Stimulated activated CD4-positive, alpha-beta T cell treated with anti-CD3 and anti-CD28 coated beads, Interleukin-12 subunit alpha, Interleukin-12 subunit beta, amount 100 ng/mL, for 48 hours (primary cell): ENCODE measurements at places on chromosomes 16 and 17.

DNA sequence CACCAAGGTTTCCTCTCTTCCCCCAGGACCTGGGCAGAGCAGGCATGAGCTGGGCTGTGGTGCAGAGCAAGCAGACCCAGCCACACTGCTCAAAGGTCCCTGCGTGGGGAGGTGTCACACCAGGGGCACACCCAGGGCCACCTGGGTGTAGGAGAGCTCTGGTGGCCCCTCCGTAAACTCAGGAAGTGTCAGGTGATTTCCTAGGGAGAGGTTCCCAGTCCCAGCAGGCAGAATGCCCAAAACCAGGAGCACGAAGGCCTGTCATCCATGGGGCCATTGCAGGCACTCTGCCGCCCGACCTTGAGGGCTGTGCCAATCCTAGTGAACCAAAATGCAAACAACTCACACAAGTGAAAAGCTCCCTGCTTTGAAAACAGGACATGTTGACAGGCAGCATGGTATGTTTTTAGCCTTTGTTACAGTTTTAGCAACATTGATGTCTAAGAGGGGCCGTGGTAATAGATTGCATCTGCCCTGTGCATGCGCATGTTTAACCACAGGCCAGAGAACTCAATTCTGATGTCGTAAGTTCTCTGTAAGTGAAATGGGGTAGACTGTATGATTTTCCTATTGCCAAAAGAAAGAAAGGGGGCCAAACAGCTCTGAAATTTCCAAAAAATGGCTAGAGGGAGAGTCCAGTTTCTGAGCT lies 21.3 kb downstream of the CIBAR2 start:
- DNase-seq: no peak

- DNase-seq: no peak
These were observed 16.0 kb downstream of the KCTD5 start for GRCh38 chr16:2698103-2698870.

DNA sequence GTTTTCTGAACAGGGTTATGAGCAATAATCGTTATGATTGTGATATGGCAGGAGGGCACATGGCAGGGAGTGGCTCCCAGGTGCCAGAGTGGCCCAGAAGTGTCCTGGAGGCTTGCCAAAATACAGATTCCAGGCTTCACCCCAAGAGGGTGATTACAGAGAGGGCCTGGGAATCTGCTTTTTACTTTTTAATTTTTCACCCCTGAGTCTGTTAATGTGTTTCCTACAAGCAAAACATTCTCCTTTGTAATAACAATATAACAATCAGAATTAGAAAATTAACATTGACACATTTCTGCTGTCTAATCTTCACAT lies 212.4 kb downstream of the SNX29 start:
- no peak for DNase-seq

DNA sequence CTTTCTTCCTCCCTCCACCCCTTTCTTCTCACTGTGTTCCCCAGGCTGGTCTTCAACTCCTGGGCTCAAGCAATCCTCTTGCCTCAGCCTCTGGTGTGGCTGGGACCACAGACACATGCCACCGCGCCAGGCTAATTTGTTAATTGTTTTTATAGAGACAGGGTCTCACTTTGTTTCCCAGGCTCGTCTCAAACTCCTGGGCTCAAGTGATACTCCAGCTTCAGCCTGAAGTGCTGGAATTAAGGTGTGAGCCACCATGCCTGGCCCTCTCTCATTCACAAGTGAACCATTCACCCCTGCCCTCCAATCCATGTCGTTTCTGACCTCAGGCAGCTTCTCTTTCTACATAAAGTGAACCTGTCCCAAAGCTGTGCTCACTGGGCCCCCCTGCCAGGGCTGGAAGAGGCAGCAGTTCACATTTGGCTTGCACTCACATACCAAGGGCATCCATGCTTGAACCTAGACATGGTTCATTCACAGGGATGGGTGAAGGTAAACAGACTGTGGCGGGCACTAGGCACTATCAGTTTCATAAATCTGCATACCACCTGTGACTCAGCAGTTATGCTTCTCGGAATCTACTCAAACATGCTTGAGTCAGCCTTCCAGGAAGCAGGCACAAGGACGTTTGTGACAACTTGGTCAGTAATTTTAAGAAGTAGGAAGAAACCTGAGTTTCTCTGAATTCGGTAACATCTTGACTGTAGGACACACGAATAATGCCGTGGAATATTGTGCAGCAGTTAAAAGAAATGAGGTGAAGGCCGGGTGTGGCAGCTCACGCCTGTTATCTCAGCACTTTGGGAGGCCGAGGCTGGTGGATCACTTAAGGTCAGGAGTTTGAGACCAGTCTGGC lies 6.0 kb upstream of the RNF213 start:
- peak; percentile 79 for DNase-seq

GRCh38 chr17:39634384-39634871 lies 2.5 kb upstream of the STARD3 start:
- peak; percentile 44 for DNase-seq

DNA sequence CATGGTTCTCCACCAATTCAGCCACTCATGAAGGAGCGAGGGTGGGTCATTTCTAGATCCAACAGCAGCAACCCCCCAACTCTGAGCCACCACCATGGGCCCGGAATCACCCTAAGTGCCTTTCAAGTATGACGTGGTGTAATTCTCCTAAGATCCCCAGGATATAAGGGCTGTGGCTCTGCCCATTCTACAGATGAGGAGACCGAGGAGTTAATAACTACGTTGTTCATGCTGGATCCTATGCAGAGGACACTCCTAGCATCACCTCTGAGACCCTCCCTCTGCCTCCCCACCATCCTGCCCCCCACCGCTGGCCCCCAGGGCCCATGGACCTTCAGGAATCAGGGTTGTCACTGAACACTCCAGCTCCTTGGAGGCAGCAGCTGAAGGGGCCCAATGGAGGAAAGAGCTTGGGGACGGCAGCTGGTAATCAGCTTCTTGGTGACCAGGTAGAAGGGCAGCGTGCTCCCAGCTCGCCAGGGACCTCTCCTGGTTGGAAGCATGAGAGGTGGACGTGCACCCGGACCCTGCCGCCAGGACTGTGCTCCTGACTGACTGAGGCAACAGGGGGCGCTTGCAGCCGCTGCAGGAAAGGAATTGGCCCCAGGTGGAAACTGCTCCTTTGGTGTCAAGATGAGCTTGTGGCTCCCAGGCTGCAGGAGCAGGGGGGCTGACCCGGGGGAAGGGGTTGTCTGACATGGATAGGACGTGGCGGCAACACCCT lies 28.2 kb upstream of the CACNG1 start:
- DNase-seq: no peak

DNA sequence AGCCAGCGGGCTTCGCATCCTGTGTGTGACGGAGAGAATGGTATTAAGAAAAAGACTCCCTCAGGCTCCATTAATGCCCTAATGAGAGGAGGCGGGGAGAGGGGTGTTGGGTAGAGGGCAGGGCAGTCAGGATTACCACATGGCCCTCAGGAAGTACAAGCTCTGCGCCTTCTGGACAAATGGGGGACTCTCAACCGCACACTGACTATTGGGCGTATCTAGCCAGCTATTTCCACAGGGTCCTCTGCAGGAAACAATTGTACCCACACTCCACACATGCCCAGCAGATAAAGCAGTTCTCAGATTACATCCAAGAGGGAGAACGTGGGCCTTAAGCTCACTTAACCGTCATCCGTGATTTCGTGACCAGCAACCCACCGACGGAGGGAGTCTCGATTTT lies 14.7 kb downstream of the NXN start:
- DNase-seq: no peak

DNA sequence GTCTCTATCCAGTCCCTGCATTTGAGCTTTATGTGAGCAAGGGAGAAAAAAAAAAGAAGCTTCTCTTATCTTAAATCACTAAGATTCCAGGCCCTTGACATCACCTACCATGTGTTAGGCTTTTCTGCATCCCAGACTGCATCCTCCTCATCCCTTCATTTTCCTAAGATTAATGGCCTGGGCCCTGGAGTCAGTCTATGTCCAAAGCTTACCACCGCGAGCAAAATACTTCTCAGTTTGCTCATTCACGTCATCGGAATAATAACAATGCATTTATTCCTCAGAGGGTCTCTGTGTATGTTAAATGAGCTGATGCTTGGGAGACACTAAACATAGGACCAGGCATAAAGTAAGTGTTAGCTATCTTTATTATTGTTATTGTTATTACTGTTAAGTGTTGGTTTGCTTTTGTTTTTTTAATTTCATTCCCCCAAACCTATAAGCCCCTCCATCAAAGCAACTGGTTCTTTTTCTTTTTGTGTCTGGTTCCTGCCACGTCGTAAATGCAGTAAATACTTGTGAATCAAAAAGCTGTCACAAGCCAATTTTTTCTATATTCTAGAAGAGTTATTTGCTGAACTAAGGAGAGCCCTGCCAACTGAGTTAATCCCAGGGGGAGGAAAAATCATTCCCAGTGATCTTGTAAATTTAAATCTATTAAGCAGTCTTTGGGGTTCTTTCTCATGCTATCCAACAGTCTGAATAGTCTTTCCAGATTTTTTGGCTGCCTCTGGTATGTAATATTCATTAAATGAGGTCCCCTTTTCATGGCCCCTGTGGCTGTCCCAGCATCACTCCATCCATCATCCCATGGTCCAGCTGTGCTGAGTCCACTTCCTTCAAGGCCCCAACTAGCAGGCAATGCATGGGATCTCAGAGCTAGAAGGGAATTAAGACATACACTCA lies 46.5 kb downstream of the VAT1L start:
- no peak for DNase-seq

GRCh38 chr16:57186872-57187854 lies 1.0 kb downstream of the RSPRY1 start:
- no peak for DNase-seq

- no peak for DNase-seq
These were observed 596.6 kb upstream of the CDH5 start for GRCh38 chr16:65769776-65770438.

- no peak for DNase-seq
These were observed 476.9 kb upstream of the CDH5 start for GRCh38 chr16:65889533-65889966.

DNA sequence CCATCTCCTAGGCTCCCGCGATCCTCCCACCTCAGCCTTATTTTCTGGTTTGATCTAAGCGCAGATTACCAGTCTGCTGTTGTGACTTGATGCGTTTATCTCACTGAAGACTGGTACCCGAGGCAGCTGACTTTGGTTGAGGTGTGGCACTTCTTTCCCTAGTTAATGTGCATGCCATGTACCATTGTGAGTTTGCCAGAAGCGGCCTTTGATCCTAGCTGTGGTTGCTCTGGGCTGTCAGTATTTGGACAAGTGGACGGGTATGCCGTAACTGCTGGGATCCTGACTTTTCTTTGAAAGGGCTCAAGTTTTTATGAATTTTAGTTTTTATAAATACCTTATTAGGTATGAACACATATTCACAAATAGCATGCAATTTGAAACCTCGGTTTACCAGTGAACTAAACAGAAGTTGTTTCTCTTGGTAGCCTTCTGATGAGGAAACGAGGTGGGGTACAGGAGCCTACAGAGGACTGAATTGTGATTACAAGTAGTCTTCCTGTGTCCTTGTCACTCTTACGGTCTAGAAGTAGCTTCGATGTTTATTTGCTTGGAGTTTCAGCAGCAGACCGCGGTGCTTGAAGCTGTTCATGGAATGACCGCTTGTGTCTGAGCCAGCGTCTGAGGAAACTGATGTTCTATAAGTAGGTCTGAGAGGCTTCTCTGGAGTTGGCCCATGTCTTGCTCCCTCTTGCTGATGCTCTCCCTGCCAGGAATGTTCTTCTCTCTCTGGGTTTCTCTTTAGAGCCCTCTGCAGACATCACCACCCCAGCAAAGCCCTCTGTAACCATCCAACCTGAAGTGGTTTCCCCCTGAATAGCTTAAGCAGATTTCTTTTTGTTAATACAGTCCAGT lies 40.0 kb downstream of the SEC14L1 start:
- no peak for DNase-seq

DNA sequence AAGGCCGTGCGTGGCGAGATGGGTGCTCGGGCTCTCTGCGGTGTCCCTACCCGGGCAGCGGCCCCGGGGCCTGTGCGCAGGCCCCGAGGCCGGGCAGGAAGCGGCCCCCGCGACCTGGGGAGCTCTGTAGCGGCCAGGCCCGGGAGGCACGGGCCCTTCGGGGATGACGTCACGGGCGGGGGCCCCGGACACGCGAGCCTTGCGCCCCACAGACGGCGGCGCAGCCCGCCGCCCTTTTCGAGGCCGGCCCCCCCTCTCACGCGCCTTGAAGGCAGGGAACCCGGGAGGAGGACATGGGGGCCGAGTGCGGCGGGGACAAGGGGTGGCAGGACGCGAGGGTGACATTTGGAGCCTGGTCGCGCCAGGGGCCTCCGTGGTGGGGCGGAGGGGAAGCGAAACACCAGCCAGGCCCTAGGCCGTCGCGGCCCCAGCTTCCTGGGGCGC lies 1.1 kb downstream of the RAI1 start:
- peak; percentile 45 for DNase-seq

GRCh38 chr16:84520725-84521496 lies 16.5 kb upstream of the MEAK7 start:
- DNase-seq: no peak

- peak; percentile 89 for DNase-seq
These were observed 9.7 kb downstream of the KDM6B start for GRCh38 chr17:7843536-7844291.

GRCh38 chr17:14204084-14204483 lies 32.6 kb downstream of the CDRT15 start:
- no peak for DNase-seq

DNA sequence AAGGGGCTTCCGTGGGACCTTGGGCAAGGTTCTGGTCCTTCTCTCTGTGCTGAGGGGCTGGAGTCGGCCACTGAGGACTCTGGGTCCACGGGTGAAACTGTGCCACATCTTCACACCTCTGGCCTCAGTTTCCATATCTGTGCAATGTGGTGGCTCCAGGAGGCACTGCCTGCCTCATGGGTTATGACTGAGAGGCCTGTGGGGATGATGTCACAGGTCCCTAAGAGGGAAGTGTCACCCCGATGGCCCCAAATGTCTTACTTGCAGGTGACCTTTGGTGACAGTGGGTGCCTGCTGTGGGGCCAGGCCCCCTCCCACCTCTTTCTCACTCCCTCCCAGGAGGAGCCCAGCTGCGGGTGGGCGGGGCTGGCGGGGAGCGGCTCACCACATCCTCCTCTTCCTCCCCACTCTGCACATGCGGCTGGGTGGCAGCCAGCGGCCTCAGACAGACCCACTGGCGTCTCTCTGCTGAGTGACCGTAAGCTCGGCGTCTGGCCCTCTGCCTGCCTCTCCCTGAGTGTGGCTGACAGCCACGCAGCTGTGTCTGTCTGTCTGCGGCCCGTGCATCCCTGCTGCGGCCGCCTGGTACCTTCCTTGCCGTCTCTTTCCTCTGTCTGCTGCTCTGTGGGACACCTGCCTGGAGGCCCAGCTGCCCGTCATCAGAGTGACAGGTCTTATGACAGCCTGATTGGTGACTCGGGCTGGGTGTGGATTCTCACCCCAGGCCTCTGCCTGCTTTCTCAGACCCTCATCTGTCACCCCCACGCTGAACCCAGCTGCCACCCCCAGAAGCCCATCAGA lies at the start of gene IL21R:
TSS of gene IL21R (plus strand) at position 407 of the 801 bp plus-strand sequence. CDS start 27,898 bp downstream, outside the sequence.
- DNase-seq: peak; percentile 76

- DNase-seq: no peak
These were observed 62.6 kb upstream of the TEKT1 start for GRCh38 chr17:6894206-6894528.

DNA sequence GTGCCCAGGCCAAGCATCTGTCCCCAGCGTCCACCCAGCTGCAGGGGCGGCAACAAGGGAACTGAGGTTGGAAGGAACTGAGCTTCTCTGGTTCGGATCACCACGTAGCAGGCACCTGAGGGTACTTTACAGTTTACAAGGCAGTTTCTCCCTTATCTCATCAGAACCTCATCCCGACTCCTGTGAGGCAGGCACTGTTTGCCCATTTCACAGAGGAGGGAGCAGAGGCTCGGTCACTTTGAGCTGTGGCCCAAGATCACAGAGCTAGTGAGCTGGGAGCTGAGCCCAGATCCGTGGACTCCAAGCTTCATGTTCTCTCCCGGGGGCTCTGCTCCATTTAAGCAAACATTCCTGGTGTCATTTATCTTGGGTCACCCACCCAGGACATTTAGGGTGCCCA lies 15.1 kb downstream of the UBALD1 start:
- no peak for DNase-seq

GRCh38 chr16:84836234-84836647 lies 16.5 kb downstream of the CRISPLD2 start:
- DNase-seq: no peak
